ENCODE measurements at places on chromosomes 2 and 18.

DNA sequence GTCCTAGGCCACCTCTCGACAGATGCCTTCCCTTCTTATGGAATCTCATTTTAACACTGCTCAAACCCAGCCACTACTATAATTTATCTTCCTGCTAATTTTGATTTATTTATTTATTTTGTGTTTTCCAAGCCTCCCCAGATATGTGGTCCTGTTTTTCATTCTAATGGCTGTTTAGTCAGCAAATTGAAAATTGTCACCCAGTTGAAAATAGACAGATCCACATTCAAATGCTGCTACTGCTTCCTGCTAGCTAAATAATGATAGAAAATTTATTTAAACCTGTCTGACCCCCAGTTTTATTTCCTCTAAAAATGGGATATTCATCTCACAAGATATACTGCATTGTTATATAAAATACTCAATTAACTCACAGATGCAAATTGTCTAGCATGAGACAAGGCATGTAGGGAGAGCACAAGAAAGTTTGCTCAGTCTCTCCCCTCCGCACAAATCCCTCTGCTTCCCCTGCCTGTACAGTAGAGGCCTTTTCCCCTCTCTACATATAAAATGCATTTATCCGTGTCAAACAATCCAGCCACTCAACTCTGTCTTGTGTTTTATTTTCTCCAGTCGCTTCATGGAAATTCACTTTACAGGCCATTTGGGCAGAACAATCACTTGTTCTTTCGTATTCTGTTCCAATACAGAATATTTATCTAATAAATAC lies 389.9 kb downstream of the SOX11 start:
- no peak for DNase-seq

- DNase-seq = no peak
Observed at GRCh38 chr2:177738461-177739235, 333.9 kb downstream of the PDE11A start.

GRCh38 chr2:219676586-219676985 lies 49.2 kb downstream of the SLC4A3 start:
- no peak for DNase-seq

- DNase-seq = no peak
Observed at GRCh38 chr2:233259730-233260129, 8.3 kb downstream of the ATG16L1 start.

DNA sequence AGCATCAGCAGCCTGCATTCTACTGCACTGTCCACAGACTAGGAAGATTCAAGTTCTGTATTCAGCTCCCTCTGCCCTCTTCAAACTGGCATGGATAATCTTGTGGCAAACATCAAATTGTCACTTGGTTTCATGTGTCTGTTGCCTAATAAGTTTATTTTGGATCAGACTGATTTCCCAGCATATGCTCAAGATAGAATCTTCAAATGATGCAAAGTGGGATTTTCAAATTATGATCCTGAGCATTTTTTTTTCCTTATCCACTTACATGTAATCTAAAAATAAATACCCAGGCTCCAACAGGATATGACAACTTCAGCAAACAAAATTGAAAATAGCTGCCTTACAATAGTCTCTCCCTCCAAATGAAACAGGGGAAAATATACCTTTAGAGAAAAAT lies 160.9 kb upstream of the VRK2 start:
- no peak for DNase-seq

DNA sequence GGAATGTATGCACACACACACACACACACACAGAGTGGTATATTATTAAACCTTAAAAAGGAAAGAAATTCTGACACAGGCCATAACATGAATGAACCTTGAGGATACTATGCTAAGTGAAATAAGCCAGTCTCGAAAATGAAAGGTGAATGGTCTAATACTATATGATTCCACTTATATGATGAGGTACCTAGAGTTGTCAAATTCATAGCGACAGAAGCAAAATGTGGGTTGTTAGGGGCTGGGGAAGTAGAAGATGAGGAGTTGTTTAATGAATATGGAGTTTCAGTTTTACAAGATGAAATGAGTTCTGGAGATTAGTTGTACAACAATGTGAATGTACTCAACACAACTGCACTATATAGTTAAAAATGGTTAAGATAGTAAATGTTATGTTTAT lies 118.1 kb downstream of the ABCA12 start:
- no peak for DNase-seq

DNA sequence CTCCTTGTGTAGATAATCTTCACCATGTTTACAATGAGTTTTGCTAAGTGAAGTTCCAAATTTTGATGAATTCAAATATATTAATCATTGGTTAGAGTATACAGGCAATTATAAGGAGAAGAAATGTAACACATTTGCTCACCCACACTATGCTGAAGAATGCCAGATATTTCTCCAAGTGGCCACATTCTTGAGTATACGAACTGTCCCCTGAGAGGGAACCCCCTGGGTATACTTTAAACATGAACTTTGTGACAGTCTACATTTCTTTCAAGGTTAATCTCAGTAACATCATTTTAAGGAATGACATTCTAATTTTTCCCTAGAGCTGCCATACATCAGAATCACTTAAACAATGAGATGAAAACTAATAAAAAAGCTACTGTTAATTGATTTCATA lies 39.8 kb upstream of the CDKL4 start:
- no peak for DNase-seq

GRCh38 chr2:238093181-238094140 lies 6.7 kb upstream of the ESPNL start:
- no peak for DNase-seq

- DNase-seq = no peak
Observed at GRCh38 chr2:198371921-198372543, 567.6 kb downstream of the PLCL1 start.

GRCh38 chr2:188852772-188853171 lies 121.4 kb upstream of the COL3A1 start:
- no peak for DNase-seq

DNA sequence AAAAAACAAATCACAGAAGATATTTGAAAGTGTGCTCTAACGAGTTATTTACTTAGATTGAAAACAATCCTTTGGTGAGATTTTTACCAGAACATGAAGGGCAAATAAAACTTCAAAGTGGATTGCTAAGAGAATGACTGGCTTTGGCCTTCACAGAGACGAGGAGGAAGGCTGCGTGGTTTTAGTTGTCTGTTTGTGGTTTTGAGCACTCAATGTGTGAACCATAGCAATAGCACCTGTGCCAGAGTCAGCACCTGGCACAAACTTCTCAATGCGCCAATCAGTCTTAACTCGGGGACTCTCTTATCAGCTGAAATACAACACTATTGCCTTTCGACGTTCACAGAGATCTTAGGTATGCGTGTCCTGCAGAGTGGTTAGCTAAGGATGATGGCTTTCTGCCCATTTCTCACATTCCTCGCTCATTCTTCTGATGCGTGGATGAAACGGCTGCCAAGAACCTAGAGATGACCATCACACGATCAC lies 70.0 kb downstream of the MBP start:
- DNase-seq = peak; percentile 48

DNA sequence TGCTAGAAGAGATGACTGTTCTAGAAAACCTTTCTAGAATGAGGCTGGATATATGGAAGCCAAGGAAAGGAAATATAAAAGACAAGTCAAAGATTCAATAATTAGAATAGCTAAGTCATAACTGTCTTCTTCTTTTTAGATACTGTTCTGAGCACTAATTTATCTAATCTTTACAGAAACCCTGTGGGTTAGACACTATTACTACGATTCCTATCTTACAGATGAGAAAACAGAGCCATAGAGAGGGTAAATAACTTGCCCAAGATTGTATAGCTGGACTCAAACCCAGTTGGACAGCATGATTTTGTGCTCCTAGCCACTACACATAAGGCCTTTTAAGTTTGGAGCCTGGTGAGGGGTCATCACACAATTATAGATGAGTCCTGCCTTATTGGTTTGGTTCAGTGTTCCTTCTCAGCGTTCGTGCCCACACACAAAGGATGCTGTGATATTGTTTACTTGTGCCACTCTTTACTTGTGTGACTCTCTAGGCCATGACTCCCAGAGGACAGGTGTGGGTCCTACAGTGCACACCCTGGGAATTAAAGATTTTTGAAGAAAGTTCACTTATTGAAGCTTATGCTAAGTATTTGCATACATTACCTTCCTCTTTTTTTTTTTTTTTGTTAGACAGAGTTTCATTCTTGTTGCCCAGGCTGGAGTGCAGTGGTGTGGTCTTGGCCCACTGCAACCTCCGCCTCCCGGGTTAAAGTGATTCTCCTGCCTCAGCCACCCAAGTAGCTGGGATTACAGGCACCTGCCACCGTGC lies 153.7 kb downstream of the PRKCE start:
- DNase-seq = no peak

- DNase-seq = no peak
Observed at GRCh38 chr2:168459256-168459655, 3.2 kb downstream of the CERS6 start.

DNA sequence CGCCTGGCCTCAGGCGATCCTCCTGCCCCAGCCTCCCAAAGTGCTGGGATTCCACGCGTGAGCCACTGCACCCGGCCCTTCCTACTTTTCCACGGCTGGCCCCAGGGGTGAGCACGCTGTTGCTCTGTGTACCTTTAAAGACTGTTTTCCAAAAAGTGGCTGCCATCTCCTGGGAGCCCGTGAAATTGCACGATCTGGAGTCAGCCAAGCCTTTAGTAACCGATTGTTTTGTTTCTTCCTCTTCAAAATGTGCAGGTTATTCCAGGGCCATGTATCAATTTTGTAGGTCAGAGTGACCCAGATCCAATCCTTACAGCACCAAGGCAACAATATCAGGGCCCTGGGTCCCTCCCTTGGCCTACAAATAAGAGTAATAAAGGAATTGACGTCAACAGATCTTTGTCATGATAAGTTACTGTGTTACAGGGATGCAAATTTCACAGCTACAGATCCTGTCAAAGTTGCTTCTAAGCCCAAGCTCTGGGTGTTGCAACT lies 135.6 kb upstream of the ZNF236 start:
- DNase-seq = peak; percentile 14

DNA sequence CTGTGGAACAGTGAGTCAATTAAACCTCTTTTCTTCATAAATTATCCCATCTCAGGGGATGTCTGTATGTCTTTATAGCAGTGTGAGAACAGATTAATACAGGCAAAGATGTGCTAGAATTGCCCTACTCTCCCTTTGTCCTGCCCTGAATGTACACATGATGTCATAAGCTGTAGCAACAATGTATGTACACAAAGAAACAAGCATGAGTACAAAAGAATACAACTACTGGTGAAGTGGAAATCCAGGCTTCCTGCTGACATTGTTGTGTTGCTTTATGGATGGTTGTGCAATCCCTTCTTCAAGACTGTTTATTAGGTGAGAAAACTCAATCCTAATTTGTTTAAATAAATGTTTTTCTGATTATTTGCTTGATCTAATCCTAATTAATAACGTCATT lies 446.6 kb downstream of the DSC3 start:
- no peak for DNase-seq
